CD4-positive, alpha-beta memory T cell (primary cell): ENCODE measurements at places on chromosomes 1 and 21.
A peak's percentile ranks its signal among the peaks of the same experiment; 100 is the strongest.

DNA sequence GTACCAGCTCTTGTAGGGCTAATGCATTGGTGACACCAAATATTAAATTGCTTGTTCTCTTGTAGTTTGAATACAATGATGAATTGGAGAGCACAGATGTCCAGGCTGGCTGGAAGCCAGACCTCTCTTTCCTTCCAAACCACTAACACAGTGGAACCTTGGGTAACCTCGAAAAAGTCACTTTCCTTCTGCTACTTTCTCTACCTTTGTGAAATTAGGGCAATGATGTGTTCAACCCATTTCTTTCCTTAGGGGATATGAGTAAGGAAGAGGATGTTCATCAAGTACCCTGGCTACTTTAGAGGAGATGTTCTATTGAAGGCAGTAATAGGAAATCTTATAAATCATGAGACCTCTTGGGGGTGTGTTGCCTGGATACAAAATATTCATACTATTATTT lies 55.7 kb downstream of the XCL2 start:
- H3K4me1 ChIP-seq = peaks cover 29% of the 10 kb centered on the region
- no peak for DNase-seq
- H3K27ac ChIP-seq = no peak overlapping the region
- H3K36me3 ChIP-seq = no peaks in the 10 kb centered on the region
- no peak overlapping the region for H3K4me3 ChIP-seq
- H3K27me3 ChIP-seq = no peaks in the 10 kb centered on the region

- peaks cover 16% of the 10 kb centered on the region for H3K4me1 ChIP-seq
- no peaks in the 10 kb centered on the region for H3K27me3 ChIP-seq
- no peak for DNase-seq
- H3K36me3 ChIP-seq = no peaks in the 10 kb centered on the region
These were observed 626.5 kb downstream of the NPHP4 start for GRCh38 chr1:5365751-5366150.

- H3K27ac ChIP-seq = no peak overlapping the region
- no peaks in the 10 kb centered on the region for H3K27me3 ChIP-seq
- no peaks in the 10 kb centered on the region for H3K4me1 ChIP-seq
- DNase-seq = peak; percentile 34
- H3K4me3 ChIP-seq = no peak overlapping the region
- no peaks in the 10 kb centered on the region for H3K36me3 ChIP-seq
These were observed 15.0 kb upstream of the TGFB2 start for GRCh38 chr1:218330043-218330623.

- H3K36me3 ChIP-seq = no peaks in the 10 kb centered on the region
- H3K4me3 ChIP-seq = no peak overlapping the region
- peaks cover 16% of the 10 kb centered on the region for H3K4me1 ChIP-seq
- H3K27ac ChIP-seq = no peak overlapping the region
- no peak for DNase-seq
- H3K27me3 ChIP-seq = no peaks in the 10 kb centered on the region
These were observed 291.2 kb upstream of the RUNX1 start for GRCh38 chr21:35340273-35340672.

- H3K27ac ChIP-seq = no peak overlapping the region
- H3K4me1 ChIP-seq = no peaks in the 10 kb centered on the region
- no peaks in the 10 kb centered on the region for H3K27me3 ChIP-seq
- H3K4me3 ChIP-seq = no peak overlapping the region
- no peak for DNase-seq
- H3K36me3 ChIP-seq = no peaks in the 10 kb centered on the region
These were observed 37.5 kb upstream of the SLAMF9 start for GRCh38 chr1:159991513-159991912.

GRCh38 chr1:107132780-107133179 lies 8.1 kb upstream of the NTNG1 start:
- H3K27me3 ChIP-seq = no peaks in the 10 kb centered on the region
- no peaks in the 10 kb centered on the region for H3K36me3 ChIP-seq
- DNase-seq = no peak
- H3K4me3 ChIP-seq = no peak overlapping the region
- H3K4me1 ChIP-seq = no peaks in the 10 kb centered on the region
- no peak overlapping the region for H3K27ac ChIP-seq

DNA sequence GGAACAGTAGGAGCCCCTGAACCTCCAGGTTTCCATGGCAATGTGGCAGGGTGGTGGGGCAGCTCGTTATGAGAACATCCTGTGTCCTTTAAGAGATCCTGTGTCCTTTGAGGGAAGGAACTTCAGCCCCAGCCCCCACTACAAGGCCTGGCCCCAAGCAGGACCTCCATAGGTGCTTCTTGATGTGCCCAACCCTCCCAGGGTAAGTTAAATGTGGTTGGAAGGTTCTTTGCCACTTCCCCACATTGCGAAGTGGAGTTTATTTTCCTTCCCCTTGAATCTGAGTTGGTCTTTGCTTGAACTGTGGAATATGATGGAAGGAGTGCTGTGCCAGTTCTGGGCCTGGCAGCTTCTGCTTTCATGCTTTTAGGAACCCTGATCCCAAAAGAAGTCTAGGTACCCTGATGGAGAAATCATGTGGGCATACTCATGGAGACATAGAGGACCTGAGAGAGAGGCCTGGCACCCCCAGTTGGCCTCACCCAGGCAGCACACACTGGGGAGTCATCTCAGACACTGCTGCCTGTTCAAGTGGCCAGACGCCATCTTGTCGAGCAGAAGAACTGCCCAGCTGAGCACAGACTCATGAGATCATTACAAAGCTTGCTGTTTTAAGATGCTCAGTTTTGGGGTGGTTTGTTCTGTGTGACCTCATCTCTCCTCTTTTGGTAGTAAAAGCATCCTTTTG lies 44.1 kb upstream of the ACTL8 start:
- H3K4me1 ChIP-seq = no peaks in the 10 kb centered on the region
- no peaks in the 10 kb centered on the region for H3K36me3 ChIP-seq
- no peak for DNase-seq
- H3K27me3 ChIP-seq = no peaks in the 10 kb centered on the region

- H3K36me3 ChIP-seq = no peaks in the 10 kb centered on the region
- no peak overlapping the region for H3K4me3 ChIP-seq
- no peak overlapping the region for H3K27ac ChIP-seq
- H3K4me1 ChIP-seq = peaks cover 4% of the 10 kb centered on the region
- no peaks in the 10 kb centered on the region for H3K27me3 ChIP-seq
These were observed 28.5 kb downstream of the MAP3K21 start for GRCh38 chr1:233355841-233356704.

DNA sequence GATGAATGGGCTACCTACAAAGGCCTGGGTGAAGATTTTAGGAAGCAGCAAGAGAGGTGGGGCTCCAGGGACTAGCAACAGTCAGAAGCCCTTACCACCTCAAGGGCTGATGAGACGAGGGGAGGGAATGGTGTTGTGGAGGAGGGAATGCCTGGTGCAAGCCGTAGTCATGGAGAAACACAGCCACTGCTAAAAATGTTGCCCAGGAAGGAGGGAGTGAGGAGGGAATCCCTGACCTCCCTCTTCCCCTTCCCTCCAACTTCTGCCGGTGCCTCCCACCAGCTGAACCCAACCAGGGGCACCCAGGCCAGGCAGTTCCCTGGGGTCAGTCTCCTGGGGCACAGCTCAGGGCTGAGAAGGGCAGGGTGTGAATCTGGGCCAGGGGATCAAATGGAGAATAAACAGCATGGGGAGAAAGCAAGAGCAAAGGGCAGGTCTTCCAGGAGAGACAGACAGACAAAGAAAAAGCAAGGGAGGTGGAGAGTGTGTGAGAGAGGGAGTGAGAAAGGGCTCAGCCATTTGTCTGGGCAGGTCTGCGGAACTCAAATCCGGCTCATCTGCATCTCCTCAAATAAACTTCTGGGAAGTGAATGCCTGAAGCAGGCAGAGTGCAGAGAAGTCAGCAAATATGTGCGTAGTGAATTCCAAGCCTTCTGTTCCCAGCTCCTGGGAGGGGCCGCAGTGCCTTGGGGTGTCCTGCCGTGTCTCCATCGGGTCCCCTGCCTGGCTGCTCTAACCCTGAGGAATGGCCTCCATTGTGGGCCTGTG lies 27.1 kb upstream of the POU3F1 start:
- no peaks in the 10 kb centered on the region for H3K4me1 ChIP-seq
- peaks cover 3% of the 10 kb centered on the region for H3K27me3 ChIP-seq
- DNase-seq = no peak
- H3K4me3 ChIP-seq = no peak overlapping the region

- H3K4me3 ChIP-seq = no peak overlapping the region
- H3K4me1 ChIP-seq = no peaks in the 10 kb centered on the region
- no peaks in the 10 kb centered on the region for H3K27me3 ChIP-seq
- no peak for DNase-seq
- H3K36me3 ChIP-seq = no peaks in the 10 kb centered on the region
These were observed 1194.6 kb downstream of the NCAM2 start for GRCh38 chr21:22192766-22193165.

- no peaks in the 10 kb centered on the region for H3K27me3 ChIP-seq
- H3K4me1 ChIP-seq = no peaks in the 10 kb centered on the region
- no peak overlapping the region for H3K27ac ChIP-seq
- no peak for DNase-seq
- no peak overlapping the region for H3K4me3 ChIP-seq
- H3K36me3 ChIP-seq = peaks cover 28% of the 10 kb centered on the region
These were observed 24.9 kb downstream of the SETD4 start for GRCh38 chr21:36035381-36035791.

DNA sequence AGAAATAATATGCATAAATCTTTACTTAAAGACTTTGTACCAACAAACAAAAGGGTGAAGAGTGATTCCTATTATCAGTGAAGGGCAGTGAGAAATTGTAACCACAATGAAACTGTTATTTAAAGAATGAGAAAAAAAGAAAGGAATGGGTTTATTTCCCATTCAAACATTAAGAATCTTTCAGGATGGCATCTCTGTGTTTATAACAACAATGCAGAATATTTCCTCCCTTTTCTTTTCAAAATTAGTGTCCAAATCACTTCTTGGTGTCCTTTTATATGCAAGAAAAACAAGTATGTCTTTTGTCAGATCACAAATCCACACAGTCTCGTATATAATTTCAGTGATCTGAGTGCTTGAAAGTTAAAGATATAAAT lies 61.2 kb downstream of the PTPRC start:
- H3K27ac ChIP-seq = no peak overlapping the region
- no peaks in the 10 kb centered on the region for H3K27me3 ChIP-seq
- peaks cover 87% of the 10 kb centered on the region for H3K4me1 ChIP-seq
- DNase-seq = no peak

DNA sequence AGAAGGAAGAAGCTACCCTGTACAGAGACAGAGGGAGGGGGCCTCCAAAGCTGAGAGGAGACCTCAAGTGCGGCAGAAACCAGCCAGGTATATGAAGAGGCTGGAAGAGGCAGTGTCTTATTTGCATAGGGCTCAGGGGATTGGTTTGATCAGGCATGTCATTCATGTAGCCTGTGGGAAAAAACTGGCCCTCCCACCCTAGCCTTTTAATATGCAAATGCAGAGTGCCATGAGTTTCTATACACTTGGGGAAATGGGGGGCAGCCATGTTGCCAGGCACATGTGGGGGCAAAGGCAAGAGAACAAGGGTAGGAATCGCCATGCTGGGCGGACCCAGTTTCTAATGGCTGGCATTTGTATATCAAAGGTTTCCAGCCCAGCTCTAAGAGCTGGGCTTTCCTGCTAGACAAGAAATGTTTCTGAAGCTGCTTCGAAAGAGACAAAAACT lies 172.7 kb downstream of the RASAL2 start:
- no peaks in the 10 kb centered on the region for H3K27me3 ChIP-seq
- H3K36me3 ChIP-seq = no peaks in the 10 kb centered on the region
- H3K4me3 ChIP-seq = no peak overlapping the region

- peaks cover 36% of the 10 kb centered on the region for H3K4me1 ChIP-seq
- no peak overlapping the region for H3K27ac ChIP-seq
- no peak for DNase-seq
- H3K4me3 ChIP-seq = no peak overlapping the region
These were observed 63.3 kb downstream of the MEF2D start for GRCh38 chr1:156437037-156437867.

DNA sequence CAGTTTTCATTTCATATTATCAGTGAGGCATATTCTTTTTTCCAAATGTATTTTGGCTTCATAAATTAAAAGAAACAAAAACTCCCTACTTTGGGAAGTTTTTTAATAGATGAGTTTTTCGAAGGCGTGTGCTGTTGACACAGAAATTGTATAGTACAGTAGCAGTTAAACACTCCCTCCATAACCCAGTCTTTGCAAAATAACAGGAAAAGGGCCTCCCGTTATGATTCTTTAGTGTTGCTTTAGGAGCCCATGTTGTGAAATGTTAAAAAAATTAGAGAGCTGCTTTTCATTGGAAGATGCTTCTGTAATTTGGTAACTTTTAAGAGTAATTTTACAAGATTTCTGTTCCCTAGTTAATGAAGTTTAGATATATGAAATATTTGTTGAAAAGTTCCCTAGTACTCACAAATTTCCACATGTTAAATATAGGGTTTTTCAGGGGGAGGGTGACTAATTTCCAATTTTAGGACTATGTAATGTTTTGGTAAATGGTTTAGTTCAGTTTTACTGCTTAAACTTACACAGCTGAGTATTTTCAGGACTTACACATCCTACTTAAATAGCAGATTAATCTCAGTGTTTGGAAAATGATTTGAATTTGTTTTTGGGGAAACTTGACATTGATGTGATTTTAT lies 2.0 kb downstream of the CAMSAP2 start:
- no peak overlapping the region for H3K27ac ChIP-seq
- H3K4me1 ChIP-seq = peaks cover 29% of the 10 kb centered on the region
- H3K36me3 ChIP-seq = no peaks in the 10 kb centered on the region
- no peak overlapping the region for H3K4me3 ChIP-seq
- no peak for DNase-seq

GRCh38 chr1:60228041-60228491 lies 154.5 kb upstream of the C1orf87 start:
- H3K4me1 ChIP-seq = no peaks in the 10 kb centered on the region
- DNase-seq = no peak
- no peak overlapping the region for H3K4me3 ChIP-seq
- no peaks in the 10 kb centered on the region for H3K27me3 ChIP-seq
- no peak overlapping the region for H3K27ac ChIP-seq

DNA sequence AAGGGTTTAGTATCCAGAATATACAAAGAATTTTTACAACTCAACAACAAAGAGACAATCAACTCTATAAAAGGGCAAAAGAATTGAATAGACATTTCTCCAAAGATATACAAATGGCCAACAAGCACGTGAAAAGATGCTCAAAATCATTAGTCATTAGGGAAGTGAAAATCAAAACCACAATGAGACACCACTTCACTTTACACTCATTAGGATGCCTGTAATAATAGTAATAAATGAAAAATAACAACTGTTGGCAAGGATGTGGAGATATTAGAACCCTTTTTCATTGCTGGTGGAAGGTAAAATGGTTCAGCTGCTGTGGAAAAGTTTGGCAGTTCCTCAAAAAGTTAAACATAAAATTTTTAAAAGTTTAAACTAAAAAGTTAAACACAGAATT lies 7.0 kb upstream of the ABCD3 start:
- H3K27ac ChIP-seq = no peak overlapping the region
- no peaks in the 10 kb centered on the region for H3K4me1 ChIP-seq
- no peak for DNase-seq
- no peak overlapping the region for H3K4me3 ChIP-seq

DNA sequence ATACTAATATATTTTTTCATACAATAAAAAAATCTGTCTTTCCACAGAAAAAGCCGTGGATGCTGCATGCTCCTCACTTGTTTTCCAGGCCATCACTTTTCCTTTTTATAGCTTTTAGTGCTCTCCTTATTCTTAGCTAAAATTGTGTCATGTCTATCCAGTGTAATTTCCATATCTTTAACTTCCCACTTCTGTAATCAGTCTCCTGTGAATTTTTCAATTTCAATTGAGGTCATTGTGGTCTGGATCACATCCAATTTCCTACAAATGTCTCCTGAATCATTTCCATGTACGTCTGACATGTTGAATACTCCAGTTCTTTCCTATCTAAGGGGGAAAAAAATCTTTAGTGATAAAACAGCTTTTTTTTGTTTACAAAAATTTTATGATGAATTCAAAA lies 838.2 kb upstream of the B3GALT2 start:
- H3K27ac ChIP-seq = no peak overlapping the region
- no peak overlapping the region for H3K4me3 ChIP-seq
- no peak for DNase-seq
- H3K4me1 ChIP-seq = no peaks in the 10 kb centered on the region
